Amygdala (tissue), 56 donors: ENCODE measurements at places on chromosomes 6 and 20.

GRCh38 chr6:82045965-82046756 is 201.4 kb downstream of the IBTK start:
- no peak for DNase-seq

DNA sequence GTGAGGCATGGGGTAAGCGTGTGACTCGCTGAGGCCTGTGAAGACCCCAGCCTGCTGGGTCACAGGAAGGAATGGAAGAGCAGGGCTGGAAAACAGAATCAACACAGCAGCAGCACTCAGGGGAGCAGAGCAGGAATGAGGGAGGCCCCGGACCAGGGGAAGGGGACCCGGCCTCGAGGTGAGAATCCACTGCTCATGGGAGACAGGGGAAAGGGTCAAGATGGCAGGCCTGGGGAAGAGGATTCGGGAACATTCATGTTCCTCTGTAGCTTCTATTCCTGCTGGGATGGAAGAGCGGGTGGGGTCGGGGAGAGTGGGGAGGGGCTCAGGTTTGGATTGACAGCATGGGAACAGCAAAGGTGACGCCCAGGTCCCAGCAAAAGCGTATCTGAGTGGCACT is 59.4 kb downstream of the NPEPL1 start:
- no peak for DNase-seq

DNA sequence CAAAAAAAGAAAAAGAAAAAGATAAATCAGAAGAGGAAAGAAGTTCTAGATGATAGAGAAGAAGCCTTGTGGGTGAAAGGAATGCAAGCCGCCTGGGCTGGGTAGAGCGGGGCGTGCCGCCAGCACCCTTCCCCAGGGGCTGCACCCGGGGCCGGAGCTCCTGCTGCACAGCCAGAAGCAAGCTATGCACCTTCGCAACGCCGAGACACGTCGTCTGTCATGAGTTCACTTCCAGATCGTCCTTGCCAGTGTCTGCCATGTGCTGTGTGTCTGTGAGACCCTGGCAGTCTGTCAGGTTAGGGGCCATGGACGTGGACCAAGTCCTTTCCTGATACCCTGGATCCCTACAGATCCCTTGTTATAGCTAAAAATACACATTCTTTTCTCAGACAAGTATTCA is 25.5 kb upstream of the ADRM1 start:
- no peak for DNase-seq

DNA sequence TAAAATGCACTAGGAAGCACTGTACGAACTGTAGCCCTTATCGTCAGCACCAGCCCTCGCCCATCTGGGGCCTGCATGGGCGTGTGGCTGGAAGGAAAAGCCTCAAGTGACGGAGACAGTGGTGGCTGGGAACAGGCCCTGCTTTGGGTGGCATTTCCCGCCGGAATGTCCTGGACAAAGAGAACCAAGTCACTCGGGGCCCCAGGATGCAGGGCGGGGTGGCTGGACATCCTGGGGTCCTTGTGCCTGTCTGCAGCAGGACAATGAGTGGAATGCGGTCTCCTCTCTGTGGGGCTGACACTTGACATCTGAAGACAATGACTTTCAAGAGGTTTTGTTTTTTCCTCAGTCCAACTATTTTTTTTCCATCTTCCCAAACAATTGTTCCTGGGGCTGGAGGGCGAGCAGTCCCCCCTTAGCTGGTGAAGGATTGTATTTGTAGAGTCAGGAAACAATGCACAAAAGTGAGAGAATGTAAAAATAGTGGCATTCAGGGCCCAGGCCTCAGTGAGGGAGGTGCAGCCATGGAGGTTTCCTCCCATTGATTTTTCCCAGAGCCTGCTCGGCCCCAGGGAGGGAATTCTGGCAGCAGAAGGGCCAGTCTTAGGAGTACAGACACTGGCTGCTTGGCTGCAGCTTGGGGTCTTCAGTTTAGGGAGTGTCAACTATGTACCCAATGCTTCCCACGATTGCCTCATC is 64.4 kb downstream of the PREX1 start:
- no peak for DNase-seq

DNA sequence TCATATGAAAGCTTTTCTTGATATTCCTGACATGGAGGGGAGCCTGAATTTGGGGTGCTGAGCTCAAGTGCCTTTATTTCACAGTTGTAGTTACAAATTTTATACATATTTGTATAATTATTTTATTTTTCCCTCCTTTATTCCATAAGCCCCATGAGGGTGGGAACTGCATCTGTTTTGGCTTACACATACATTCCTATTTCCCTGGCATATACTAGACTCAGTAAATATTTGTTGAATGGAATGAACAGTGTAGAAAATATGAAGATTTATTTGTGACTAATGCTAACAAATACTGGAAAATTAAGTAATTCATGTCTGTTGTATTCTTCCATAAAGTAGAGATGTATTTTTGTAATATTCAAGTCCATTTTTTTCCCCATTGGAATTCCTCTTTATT is 127.1 kb downstream of the MYO6 start:
- no peak for DNase-seq

- no peak for DNase-seq
These were observed 139.6 kb downstream of the MYLK4 start for GRCh38 chr6:2611092-2611491.

- DNase-seq, result no peak
These were observed 61.8 kb downstream of the CTNNBL1 start for GRCh38 chr20:37755665-37756064.

GRCh38 chr6:128657181-128657580 is 136.8 kb upstream of the PTPRK start:
- no peak for DNase-seq

DNA sequence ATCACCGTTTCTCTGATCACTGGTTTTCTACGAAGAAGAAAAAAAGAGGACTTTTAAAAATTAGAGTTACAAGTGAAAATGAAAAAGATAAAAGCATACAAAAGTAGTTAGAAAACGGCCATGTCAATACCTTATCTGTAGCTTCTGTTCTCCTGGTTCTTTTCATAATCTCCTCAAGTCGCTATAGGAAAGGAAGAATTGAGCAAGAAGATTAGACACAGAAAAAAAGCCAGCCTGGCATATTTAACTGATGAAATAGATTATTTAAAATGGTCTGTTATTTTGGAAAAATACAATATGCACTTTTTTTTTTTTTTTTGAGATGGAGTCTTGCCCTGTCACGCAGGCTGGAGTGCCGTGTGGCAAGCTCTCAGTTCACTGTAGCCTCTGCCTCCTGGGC is 70.2 kb upstream of the BCLAF1 start:
- DNase-seq, result no peak

GRCh38 chr6:31336896-31337496 is 20.0 kb downstream of the HLA-B start:
- DNase-seq, result no peak

DNA sequence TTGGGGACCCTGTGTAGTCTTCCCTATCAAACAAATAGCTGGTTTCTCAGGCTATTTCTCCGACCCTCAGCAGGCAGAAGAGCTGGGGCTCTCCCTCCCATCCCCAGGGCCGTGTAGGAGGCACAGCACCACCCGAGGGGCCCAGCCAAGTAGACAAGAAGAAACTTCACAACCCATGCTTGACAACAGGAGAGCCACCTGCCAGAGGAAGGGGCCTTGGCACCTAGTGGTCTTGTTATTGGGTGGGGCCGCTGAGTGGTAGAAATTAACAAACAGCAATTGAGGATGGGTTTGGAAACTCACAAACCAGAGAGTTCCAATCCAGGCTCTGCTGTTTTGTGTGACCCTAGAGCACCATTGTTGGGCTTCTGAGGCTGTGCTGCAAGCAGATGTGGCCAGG is 108.5 kb upstream of the CHD6 start:
- DNase-seq, result no peak

GRCh38 chr6:43278524-43279078 is 19.5 kb upstream of the SLC22A7 start:
- DNase-seq, result no peak

- DNase-seq, result no peak
These were observed 24.9 kb downstream of the EPHA7 start for GRCh38 chr6:93394471-93394870.

DNA sequence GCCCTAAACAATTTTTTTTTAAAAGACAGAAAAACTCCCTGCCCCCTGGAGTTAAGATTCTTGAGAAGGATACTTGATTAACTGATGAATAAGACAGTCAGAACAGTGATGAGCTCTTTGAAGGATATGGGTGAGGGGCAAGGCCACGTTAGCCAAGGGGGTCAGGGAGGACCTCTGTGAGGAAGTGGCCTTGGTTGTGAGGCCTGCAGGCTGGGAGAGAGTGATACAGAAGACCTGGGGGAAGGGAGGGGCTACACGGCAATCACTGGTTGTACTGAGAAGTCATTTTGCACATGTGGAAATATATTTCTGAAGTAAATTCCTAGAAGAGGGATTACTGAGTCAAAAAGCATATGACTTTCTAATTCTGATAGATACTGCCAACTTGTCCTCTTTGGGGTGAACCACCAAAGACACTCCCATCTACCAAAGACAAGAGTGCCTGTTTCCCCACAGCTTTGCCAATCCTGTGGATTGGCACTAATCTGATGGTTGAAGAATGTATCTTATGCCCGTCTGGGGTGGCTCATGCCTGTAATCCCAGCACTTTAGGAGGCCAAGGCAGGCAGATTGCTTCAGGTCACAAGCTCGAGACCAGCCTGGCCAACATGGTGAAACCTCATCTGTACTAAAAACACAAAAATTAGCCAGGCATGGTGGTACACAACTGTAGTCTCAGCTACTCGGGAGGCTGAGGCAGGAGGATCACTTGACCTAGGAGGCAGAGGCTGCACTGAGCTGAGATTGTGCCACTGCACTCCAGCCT is 22.3 kb upstream of the BCAS4 start:
- DNase-seq, result no peak

- DNase-seq, result no peak
These were observed 56.1 kb upstream of the APCDD1L start for GRCh38 chr20:58571356-58571692.

GRCh38 chr6:128574402-128574801 is 54.0 kb upstream of the PTPRK start:
- no peak for DNase-seq

DNA sequence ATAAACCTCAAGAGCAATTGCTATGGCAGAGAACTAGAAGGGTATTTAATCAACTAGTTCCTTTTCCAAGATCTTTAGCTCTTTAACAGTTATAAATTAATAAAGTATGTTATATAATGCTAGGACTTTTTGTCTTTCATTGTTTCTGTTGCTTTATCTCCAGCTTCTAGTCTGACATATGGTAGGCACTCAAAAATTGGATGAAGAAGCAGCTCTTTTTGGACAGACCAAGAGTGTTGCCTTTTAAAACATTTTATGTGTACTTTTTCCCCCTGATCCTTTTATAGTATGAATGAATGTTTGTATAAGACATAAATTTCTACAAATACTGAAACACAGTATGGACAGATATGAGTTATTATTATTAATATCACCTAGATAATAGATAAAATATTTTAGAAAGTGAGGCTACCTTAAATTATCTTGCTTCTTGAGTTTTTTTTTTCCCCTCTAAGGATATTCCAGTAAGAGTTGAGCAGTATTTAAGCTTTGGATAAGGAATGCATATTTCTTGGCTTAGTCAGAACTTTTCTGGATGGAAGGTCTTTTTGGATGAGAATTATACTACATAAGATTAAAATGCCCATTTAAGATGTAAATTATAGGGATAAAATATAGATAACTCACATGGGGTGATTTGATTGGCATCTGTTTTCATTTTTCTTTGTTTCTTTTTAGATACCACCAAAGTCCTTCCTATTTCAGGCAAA is 16.6 kb downstream of the LAMA2 start:
- DNase-seq, result no peak

GRCh38 chr20:7499201-7499600 is 441.1 kb downstream of the HAO1 start:
- no peak for DNase-seq

- no peak for DNase-seq
These were observed 9.1 kb downstream of the SDC4 start for GRCh38 chr20:45339084-45339483.

GRCh38 chr6:15970517-15970916 is 158.4 kb upstream of the MYLIP start:
- DNase-seq, result no peak

- no peak for DNase-seq
These were observed 13.2 kb upstream of the RSPH3 start for GRCh38 chr6:159013229-159013628.

- no peak for DNase-seq
These were observed 268.9 kb upstream of the HS3ST5 start for GRCh38 chr6:114611696-114612095.

DNA sequence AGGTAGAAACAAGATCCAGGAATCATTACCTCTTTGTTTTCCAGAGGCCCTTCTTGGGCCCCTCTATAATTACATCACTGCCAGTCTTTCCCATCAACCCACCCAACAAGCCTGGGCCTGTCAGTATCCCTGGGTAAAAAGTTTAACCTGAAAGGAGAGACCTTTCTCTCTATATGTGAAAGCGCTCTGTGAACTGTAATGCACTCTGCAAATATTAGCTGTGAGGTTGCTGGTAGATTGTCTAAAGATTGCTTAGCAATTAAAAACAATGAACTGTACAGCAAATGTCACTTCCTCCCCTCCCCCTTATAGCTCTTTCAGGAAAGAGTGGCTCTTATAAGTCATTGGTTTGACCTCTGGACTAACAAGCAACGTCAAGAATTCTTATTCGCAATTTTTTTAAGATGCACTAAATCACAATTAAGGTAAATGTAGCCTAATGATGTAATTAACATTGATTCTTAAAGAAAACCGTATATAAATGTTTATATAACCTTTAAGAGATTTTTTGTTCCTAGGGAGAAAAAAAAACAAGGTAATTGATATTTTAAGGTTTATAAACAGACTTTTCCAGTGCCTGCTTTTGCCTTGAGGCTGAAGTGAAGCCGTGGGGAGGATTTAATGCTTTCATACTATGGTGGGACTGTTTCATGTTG is 18.4 kb downstream of the ECT2L start:
- no peak for DNase-seq

GRCh38 chr20:42595625-42596024 is 594.1 kb downstream of the PTPRT start:
- no peak for DNase-seq

DNA sequence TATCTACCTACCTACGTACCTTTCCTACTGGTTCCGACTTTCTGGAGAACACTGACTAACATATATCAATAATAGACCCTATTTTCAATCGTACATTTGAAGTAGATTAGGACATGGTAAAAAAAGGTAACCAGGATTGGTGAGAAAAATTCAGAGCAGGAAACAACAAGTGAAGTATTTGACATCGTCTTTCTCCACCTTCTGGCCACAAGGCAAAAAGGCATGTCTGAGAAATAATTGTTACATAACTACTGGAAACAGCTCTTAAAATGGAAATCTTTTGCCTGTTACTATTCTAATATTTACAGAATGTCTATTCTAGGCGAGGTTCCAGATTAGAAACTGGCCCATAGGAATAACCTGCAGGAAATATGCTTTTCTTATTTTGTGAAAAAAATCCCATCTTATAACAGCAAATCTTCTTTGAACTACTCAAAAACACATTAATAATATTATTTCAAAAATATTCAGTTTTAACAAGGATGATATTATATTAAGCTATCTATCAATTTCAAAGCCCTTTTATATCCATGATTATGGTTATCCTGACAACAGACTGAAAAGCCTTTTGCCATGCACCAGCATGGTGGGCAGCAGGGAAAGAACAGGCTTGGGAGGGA is 80.8 kb downstream of the RCAN2 start:
- no peak for DNase-seq

DNA sequence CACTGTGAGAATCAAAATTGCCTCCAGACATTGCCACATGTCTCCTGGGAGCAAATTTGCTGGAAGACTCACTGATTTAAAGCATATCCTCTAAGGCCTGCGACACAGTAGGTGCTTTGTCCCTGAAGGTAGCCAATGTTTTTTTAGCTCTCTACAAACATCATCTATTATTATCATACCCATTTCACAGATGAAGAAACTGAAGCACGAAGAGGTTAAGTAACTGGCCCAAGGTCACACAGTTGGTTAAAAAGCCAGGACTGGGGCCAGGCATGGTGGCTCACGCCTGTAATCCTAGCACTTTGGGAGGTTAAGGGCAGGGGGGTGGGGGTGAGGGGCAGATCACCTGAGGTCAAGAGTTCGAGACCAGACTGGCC is 12.4 kb downstream of the SLC13A3 start:
- no peak for DNase-seq
